ENCODE measurements at places on chromosomes 1 and 21. TPM values are rescaled to one million over a fixed set of nuclear protein-coding genes. Genes with fewer than 3 reads are reported as not detected.
A peak's percentile ranks its signal among the peaks of the same experiment; 100 is the strongest.

DNA sequence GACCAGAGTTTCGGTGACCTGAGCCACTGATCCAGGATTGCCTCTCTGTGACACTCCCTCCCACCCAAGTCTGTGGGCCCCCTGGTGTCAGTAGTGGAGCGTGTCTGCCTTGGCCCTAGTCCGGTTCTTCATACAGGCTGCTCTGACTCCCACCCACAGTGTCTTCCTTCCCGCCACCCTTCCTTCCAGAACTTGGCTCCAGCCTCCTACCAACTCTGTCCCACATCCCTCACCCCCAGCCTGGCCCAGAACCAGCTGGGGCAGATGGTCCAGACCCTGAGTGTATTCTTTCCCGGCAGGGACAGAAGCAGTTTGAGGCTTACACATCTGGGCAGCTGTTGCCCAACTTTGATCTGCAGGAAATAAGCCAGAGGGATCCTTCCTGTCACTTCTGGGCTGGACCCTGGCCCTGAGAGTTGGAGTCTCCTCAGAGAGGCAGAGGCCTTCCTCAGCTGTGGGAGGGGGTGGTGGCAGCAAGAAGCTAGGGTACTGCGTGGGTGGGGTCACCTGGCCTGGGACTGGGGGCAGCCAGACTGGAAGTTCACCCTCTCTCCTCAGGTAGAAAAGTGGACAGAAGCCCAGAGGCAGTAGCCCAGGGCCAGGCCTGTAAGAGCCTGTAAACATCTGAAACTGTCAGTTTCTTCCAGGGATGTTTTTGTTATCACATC is 43.1 kb upstream of the EPS8L3 start:
- no peak for DNase-seq

The C8A gene
- polyA plus RNA-seq, result not detected

DNA sequence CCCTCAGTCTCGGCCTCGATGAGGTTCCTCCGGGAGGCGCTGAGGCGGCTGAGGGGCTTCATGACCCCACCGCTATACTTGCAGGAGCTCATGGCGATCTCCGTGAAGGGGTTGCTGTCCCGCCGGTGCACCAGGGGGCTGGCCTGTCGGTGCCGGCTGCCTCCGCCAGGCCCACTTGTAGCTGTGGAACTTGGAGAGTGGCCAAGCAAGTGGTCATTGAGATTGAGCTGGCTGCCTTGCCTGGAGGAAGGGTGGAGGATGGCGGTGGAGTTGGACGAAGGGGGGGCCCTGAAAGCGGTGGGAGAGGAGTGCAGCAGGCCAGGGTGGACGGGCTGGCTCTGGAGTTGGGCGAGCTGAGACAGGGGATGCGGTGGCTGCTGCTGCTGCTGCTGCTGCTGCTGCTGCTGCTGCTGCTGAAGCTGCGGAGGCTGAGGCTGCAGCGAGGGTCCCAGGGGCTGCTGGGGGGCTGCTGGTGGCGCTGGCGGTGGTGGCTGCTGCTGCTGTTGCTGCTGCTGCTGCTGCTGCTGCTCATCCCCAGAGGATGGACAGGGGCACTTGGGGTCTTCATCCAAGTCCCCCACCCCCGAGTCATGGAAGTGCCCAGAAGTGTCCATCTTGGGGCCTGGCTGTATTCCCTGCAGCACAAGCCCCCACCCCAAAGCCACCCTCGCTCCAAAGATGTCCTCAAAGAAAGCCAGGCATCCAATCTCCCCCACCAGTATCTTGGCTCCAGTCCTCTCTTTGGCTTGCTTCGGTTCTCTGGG is 548 bp downstream of the KCNN3 start:
- no peak for DNase-seq

DNA sequence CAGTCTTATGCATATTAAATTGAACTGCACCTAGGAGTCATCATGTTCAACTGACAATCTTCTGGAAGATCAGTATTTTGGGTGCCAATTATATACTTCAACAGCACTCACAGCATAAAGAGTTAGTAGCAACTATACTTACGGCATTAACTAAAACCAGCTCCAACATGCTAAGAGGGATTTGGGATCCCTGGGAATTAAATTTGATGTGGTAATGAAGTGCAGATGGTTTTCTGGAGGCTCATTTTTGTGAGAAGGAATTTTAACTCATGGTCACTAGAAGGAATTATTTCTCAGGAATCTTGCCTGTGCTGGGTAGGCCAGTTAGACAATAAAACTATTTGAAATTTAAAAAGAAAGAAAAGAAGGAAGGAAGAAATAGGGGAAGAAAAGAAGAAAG is 18.3 kb downstream of the IFI44 start:
- DNase-seq, result no peak

- no peak for DNase-seq
These were observed 52.6 kb upstream of the GADD45A start for GRCh38 chr1:67632356-67632755.

GRCh38 chr1:96365596-96366390 is 355.8 kb upstream of the PTBP2 start:
- DNase-seq, result no peak

GRCh38 chr1:163770265-163770664 is 448.5 kb downstream of the NUF2 start:
- DNase-seq, result peak; percentile 48

- no peak for DNase-seq
These were observed 77.1 kb upstream of the COG2 start for GRCh38 chr1:230565141-230565540.

DNA sequence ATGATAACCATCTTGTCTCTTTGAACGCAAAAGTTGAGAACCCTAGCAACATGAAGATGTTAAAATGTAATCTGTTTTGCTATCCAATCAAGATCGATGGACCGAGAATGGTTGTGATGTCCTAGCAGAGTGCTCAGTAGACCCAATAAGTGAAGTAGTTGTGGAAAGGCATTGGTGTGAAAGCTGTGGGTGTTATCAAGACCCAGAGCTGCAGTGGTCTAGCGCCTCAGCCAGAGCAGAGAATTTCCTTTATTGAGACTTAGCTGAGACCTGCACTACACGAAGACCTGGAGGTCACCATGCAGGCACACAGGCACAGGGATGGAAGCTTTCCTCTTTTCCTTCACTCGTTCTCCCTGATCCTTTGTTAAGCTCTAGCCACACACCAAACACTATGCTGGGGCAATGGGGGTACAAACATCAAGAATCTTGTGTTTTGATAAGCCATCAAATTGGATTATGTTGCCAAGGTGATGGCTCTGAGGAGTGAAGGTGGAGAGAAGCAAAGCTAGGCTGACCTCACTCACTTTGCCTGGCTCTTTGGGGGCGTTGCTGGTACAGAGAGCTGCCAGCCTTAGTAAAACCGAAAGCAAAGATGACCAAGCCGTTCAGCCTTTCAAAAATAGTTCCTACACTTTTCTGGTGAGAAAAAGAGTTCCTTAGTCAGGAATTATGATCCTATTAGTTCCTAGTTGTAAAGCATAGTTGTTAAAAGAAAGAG is 24.1 kb downstream of the METTL13 start:
- no peak for DNase-seq

GRCh38 chr1:37423810-37424209 is 50.6 kb upstream of the ZC3H12A start:
- no peak for DNase-seq

DNA sequence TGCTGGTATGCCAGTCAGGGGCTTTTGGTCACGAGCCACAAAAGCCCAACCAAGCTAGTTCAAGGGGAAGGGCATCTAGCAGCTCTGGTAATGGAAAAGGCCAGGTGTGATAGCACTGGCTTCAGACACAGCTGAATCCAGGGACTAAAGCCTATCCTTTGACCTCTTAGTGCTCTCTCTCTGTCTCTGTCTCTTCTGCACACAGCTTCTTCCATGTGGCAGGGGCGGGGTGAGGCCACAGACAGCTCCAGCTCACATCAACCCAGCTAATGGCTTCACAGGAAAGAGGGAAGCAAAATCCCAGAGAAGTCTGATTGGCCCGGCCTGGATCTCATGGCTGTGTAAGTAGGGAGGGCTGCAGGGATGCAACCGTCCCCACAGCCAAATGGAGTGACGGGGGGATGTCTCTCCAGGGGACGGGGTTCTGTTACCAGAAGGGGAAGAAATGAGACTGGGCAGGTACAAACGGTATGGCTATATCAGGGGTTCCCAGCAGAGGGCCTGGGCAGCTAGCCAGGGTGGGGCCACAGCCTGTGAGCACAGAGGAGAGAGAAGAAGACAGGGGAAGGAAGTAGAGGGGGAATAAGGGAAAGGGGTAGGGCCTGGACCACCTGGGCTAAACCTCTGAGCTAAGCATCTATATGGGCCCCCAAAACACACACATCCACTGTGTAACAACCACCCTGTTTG is 42.4 kb downstream of the FBXO2 start:
- no peak for DNase-seq

DNA sequence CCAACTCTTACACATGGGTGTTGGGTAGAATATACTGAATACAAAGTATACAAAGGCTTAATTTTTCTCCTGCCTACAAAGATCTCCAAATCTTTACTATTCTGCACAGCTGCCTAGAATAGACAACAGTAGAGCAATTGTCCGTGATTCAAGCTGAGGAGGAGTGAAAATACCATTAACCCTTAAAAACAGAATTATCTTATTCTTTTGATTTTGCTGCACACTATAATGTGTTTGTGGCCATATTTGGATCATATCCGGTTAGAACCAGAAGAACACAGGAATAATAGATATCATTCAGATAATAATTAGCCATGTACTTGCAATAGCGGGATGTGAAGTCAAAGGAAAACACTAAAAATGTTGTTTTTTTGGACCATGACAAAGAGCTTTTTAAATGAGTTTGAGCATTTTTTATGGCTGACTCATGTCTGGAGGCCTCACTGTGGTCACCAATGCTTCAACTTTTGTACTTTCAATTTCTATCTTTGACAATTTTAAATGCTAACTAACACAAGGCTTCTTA is 197.6 kb upstream of the FOXD3 start:
- no peak for DNase-seq

DNA sequence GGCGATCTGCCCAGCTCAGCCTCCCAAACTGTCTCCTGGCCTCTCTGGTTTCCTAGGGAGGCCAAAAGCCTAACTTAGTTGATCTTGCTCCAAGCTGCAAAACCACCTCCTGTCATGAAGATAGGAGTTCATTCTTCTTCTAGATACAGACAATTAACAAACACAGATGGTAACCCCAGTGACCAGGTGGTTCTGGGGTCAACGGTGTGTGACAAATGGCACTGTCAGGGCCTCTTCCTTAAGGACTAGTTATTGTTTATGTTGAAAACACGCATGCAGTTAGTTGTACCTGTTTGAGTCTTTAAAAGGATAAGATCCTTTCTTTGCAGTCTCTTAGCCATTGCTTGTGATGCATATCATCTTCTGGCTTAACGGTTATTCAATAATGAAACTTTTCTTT is 4.6 kb upstream of the UMODL1 start:
- no peak for DNase-seq

DNA sequence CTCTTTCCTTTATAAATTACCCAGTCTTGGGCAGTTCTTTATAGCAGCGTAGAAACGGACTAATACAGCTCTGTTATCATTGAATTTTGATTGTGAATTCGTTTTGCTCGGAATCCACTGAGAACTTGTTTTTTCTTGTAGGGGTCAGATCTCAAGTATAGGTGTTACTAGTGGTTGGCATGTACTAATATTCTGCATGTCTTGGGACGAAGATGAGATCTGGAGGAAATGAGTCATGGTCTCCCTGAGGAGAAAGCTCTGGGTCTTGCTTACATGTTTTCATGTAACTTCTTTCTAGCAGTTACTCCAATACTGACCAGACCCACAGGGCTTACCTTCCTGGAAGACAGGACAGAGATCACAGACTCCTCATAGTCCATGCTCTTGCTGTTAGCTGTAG is 30.3 kb downstream of the ZSCAN20 start:
- no peak for DNase-seq

- DNase-seq, result no peak
These were observed 145.9 kb downstream of the PCP4 start for GRCh38 chr21:40013001-40013735.

The LIPI gene
- polyA plus RNA-seq, result 0.33 TPM

DNA sequence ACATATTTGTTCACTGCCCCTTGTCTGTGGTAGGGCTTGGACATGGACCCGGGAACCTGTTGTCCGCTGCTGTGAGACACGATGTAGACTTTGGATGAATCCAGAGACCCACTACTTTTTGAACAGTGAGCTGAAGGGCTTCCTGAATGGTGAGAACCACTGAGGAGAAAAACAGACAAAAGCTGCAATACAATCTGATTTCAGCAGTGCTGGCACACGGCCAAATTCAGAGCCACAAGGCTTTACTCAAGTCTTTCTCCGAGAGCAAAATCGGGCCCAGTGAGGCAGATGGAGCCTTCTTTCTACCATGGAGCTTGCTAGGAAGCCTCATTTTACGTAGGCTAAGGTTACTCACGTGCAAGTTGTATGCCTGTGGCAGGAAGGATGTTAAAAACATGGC is 197.6 kb downstream of the SIPA1L2 start:
- no peak for DNase-seq

DNA sequence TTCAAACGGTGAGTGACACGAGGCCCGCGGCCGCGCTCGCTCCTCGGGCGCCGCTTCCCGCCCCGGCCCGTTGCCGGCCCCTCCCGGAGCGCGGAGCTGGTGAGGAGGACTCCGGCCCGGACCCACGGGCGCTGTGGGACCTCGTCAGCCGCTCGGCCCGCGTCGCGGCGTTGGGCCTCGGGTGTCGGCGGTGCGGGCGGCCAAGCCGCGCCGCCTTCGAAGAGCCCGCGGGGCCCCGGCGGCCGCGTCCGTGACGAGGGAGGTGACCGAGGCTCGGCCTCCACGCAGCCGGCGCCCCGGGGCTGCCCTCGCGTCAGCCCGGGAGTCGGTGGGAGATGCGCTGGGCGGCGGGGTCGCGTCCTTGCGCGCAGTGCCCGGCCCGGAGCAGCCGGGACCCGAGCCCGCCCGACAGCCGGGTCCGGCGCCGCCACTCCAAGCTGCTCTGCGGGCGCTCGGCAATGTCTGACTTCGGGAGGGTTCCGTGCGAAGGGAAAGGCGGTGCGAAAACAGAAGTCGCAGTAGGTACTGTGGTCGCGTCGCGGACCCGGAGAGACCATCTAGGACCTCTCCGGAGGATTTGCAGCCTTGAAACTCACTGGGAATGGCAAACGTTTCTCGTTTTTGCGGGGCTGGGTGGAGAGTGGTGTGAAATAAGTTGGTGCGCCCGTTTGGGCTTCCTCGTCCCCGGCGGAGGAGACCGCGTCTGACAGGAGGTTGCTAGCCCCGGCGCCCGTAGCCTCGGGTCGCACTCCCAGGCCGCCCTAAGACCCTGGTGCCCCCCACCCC is 829 bp downstream of the SPEN start:
- no peak for DNase-seq

The TOE1 gene
- 14.9 TPM for polyA plus RNA-seq

The GPR61 gene
- 0.90 TPM for polyA plus RNA-seq

DNA sequence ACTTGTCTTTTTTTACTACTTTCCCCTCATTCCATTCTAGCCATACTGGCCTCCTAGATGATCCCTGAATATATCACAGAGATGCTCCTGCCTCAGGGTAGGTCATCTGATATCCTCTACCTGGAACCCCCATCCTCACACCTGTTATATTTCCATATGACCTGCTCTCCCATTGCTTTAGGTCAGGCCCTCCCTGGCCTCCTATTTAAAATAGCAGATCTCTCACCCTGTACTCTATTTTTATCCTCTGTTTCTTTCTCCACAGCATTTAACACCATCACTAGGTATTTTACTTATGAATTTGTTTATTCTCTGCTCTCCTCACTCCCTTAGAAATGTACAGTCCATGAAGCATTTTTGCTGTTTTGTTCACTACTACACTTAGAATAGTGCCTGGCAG is 13.6 kb downstream of the PIK3R3 start:
- DNase-seq, result no peak

The KRTAP10-6 gene
- not detected for polyA plus RNA-seq
